ENCODE measurements at places on chromosomes 16 and 17.
A peak's percentile ranks its signal among the peaks of the same experiment; 100 is the strongest.

GRCh38 chr17:27218719-27219488 lies 75.0 kb upstream of the WSB1 start:
- DNase-seq = no peak

GRCh38 chr16:84234321-84235241 lies 5.2 kb downstream of the KCNG4 start:
- no peak for DNase-seq

DNA sequence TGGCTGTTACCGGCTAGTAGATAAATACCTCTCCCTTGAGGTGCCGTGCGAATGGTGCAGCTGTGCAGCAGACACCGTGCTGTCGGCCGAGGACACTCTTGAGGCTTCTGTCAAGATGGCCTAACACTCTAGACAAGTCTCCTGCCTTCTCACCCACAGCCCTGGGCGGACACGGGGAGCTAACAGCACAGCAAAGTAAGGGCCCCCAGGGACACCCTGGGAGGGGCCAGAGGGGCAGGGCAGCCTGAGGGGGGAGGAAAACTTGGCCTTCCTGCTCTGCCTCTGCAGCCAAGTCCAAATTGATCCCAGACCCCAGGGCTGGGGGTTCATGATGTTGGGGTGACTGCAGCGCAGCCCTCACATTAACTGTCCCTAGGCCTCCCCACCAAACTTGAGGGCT lies 210.2 kb downstream of the RPTOR start:
- DNase-seq = no peak

- no peak for DNase-seq
Measured at GRCh38 chr17:82252511-82253178, 20.9 kb downstream of the CSNK1D start.

DNA sequence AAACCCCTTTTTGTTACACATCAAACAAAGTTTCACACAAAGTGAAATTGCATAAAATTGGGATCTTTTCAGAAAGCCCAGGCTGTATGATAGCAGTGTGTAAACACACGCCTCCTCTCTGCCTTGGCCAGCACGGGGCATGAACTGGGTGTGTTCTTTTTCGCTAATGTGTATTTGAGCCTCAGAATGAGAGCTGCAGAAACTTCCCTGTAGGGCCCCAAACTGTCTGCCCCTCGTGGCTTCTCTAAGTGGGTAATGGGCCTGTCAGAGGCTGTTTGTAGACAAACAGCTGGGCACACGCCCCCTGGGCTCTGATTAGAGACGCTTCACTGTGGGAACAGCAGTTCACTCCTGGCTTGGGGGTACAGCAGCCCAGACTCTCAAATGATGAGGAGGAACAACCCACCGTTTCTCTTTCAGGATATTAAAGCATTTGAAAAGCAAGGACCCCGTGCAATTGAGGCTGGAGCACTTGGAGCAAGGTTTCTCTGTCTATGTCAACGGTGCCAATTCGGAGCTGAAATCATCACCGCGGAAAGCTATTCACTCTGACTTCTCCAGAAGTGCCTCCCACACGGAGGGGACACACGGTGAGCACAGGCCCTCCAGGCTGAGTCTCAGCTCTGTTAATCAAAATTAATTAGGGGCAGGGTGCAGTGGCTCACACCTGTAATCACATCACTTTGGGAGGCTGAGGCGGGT lies 78.4 kb downstream of the KATNIP start:
- DNase-seq = no peak

- no peak for DNase-seq
Measured at GRCh38 chr16:78249056-78249455, 149.6 kb downstream of the WWOX start.

DNA sequence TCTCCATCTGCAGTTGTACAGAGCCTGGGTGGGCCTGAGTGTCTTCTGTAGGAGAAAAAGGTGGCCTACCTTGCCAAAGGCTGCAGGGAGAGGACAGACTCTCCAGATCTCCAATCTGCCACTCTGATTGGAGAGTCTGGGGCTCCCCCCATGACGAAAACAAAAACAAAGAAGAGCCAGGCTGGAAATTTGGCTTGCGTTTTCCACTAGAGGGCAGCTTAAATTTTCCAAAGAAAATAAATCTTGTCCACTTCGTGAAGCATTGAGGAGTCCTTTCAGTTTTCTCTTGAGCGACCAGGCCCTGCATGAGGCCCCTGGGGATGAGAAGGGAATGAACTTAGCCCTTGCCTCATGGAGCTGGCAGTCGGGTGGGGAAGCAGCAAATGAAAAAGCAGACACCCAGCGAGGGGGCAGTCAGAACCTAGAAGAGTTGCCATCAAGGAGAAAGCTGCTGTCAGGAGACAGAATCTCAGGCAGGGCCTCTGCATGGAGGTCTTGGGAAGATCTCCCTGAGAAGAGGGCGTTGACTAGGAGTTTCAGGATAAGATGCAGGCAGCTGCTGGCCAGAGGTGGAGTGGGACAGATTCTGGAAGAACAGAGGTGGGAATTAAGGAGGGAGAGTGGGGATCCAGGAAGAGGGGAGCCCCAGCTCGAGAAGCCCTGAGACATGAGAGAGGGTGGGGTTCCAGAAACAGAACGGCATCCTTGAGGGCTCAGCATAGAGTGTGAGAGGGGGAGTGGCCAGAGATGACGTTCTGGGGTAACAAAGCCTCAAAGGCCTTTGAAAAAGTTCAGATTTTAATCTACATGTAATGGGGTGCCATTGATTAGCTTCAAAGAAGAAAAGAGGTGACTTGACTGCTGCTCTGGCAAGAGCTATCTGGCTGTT lies 8.4 kb upstream of the SHCBP1 start:
- DNase-seq = no peak

- no peak for DNase-seq
Measured at GRCh38 chr16:86781046-86781445, 202.7 kb downstream of the FOXL1 start.

- DNase-seq = peak; percentile 15
Measured at GRCh38 chr16:68756239-68756915, 19.3 kb downstream of the CDH1 start.

- no peak for DNase-seq
Measured at GRCh38 chr17:58121925-58122324, 26.3 kb upstream of the OR4D1 start.

- no peak for DNase-seq
Measured at GRCh38 chr17:42997390-42997983, 732 bp upstream of the RPL27 start.

DNA sequence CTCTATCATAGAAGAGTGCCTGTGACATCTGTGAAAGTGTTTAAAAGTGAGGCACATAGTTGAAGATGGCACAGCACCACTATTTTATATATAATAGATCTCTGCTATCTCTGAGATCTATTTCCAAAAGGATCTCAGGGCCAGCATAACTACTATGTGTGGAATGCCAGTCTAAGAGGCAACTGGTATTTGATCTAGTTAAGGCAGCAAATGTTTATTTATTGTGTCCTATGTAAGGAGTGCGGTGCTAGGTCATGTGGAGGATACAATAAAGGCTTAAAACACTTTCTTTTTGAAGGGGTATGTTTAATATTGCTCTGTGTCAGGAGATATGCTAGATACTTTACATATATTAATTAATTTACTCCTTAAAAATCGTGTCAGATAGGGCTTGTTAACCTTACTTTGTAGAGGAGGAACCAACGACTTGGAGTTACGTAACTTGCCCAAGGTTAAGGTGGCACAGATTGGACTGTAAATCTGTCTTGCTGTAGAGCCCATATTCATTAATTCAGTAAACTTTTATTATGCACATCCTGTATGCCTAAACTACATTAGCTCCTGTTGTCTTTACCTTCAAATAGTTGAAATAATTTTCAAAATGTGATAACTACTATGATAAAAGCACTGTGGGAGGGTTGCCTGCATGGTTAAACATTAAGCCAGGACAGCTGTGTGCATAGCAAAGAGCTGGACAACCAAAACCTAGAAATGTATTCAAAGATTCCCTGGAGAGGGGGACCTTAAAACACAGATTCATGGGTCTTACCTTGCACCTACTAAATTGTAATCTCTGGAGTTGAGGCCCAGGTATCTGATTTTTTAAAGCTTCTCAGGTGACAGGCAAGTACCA lies 83.3 kb downstream of the NLK start:
- DNase-seq = no peak

GRCh38 chr17:82702231-82702927 lies 3.9 kb upstream of the RAB40B start:
- no peak for DNase-seq

- DNase-seq = no peak
Measured at GRCh38 chr17:15119968-15120367, 145.2 kb downstream of the PMP22 start.

DNA sequence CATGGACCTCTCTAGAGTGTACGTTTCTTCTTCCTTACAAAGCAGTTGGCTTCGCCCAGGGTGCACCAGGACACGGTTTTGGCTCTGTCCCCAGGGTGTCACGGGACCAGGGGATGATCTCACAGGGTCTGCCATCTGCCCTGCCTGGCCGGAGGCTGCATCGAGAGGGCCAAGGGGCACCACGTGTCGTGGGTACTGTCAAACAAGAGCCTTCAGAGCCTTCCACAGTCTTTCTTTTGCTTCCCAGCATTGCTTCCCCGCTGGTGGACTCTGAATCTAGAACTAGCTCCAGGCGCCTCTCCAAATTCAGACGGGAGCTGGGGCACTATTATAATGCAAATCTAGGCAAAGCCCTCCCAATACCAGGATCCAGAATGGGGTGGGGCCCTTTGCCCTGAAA lies 47.9 kb downstream of the MAPT start:
- DNase-seq = no peak

- no peak for DNase-seq
Measured at GRCh38 chr17:41131979-41132378, 8.0 kb upstream of the KRTAP4-12 start.

- DNase-seq = no peak
Measured at GRCh38 chr16:14289692-14290340, 218.7 kb downstream of the MRTFB start.

Measured in stimulated activated CD4-positive, alpha-beta T cell treated with anti-CD3 and anti-CD28 coated beads, Interleukin-1b, Interleukin-23, amount 100 ng/mL, for 4 hours (primary cell).